ENCODE measurements at places on chromosomes 5 and 9. TPM values are rescaled to one million over a fixed set of nuclear protein-coding genes. Genes with fewer than 3 reads are reported as not detected.

- H3K27me3 ChIP-seq: no peaks in the 10 kb centered on the region
- H3K4me3 ChIP-seq: no peak overlapping the region
- peaks cover 4% of the 10 kb centered on the region for H3K36me3 ChIP-seq
- H3K27ac ChIP-seq: no peak overlapping the region
- no peaks in the 10 kb centered on the region for H3K4me1 ChIP-seq
- DNase-seq: no peak
Observed at GRCh38 chr5:180284149-180284548, 7.7 kb downstream of the MAPK9 start.

DNA sequence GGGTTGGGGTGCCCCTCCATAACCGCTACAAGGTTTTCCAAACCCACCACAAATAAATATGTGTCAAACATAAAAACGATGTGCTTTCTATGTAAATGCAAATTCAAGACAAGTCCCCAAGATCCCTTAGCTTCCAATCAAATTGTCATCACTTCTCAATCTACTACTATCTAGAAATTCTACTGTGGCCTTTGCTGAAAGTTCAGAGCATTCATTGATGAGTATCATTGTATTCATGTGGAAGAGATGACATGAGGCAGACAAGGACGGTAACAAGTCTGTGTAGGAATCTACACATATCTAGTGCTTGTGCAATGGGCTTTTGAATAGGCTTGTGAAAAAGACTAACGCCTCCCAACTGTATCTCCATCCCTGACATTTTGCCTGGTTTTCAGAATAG lies 524.6 kb downstream of the PDE4D start:
- H3K4me3 ChIP-seq: no peak overlapping the region
- H3K27ac ChIP-seq: no peak overlapping the region
- no peaks in the 10 kb centered on the region for H3K36me3 ChIP-seq
- no peak for DNase-seq
- no peaks in the 10 kb centered on the region for H3K27me3 ChIP-seq

The PCDHGB4 gene
- not detected for total RNA-seq

- H3K27ac ChIP-seq: no peak overlapping the region
- H3K4me3 ChIP-seq: no peak overlapping the region
- no peak for DNase-seq
Observed at GRCh38 chr5:179309751-179310320, 35.4 kb downstream of the ADAMTS2 start.

The ORM1 gene
- not detected for total RNA-seq

GRCh38 chr5:9557696-9558095 lies 11.8 kb upstream of the SEMA5A start:
- no peak for DNase-seq
- H3K4me1 ChIP-seq: no peaks in the 10 kb centered on the region

DNA sequence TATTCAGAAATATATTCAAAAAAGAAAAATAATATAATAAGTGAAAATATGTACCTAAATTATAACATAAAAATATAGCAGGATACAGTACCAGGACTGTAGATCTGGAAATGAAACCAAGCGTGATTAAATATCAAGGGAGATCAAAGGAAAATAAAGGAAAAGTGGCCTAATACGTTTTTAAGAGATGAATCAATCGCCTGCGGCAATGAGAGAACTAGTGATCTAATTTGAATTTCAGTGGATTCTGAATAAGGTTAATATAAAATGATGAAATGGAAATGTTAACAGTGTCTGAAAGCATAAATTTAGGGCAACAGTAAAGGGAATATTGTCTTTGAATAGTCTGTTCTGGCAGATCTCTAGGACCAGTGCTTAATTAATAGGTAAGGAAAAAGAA lies 1761.9 kb upstream of the ACO1 start:
- H3K27ac ChIP-seq: no peak overlapping the region
- H3K27me3 ChIP-seq: no peaks in the 10 kb centered on the region
- H3K36me3 ChIP-seq: no peaks in the 10 kb centered on the region
- DNase-seq: no peak
- H3K4me1 ChIP-seq: no peaks in the 10 kb centered on the region

The ZNF474 gene
- 0.24 TPM for total RNA-seq

The TAF9 gene
- 54.1 TPM for total RNA-seq

- H3K4me1 ChIP-seq: no peaks in the 10 kb centered on the region
- DNase-seq: no peak
- no peaks in the 10 kb centered on the region for H3K36me3 ChIP-seq
- no peaks in the 10 kb centered on the region for H3K27me3 ChIP-seq
- H3K4me3 ChIP-seq: no peak overlapping the region
Observed at GRCh38 chr9:15999422-16000339, 446.8 kb downstream of the CCDC171 start.

GRCh38 chr5:2193142-2193541 lies 310.4 kb upstream of the IRX4 start:
- no peaks in the 10 kb centered on the region for H3K36me3 ChIP-seq
- H3K27me3 ChIP-seq: no peaks in the 10 kb centered on the region
- H3K4me1 ChIP-seq: no peaks in the 10 kb centered on the region
- no peak for DNase-seq

The OBP2B gene
- total RNA-seq: not detected

GRCh38 chr9:74322661-74323314 lies 174.3 kb upstream of the RORB start:
- H3K27ac ChIP-seq: no peak overlapping the region
- no peaks in the 10 kb centered on the region for H3K27me3 ChIP-seq
- no peaks in the 10 kb centered on the region for H3K4me1 ChIP-seq
- no peak overlapping the region for H3K4me3 ChIP-seq
- DNase-seq: no peak

The OR1Q1 gene
- total RNA-seq: not detected

DNA sequence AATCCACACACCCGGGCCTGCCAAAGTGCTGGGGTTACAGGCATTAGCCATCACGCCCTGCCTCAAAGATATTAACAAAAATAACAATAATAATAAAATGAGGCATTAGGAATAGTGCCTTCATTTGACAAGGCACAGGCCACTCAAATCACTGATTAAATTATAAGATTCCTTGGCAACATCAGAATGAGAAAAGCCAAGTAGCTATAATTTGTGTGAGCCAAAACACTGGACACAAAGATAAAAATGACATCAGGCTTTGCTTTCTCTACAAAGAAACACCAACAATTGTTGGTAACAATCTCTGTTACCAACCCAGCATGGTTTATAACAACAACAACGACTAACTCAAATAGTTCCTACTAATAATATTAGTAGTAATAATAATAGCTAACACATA lies 73.2 kb downstream of the MLLT3 start:
- H3K27ac ChIP-seq: no peak overlapping the region
- DNase-seq: no peak
- no peak overlapping the region for H3K4me3 ChIP-seq
- H3K27me3 ChIP-seq: no peaks in the 10 kb centered on the region
